ENCODE measurements at places on chromosomes 11 and 22. TPM values are rescaled to one million over a fixed set of nuclear protein-coding genes. Genes with fewer than 3 reads are reported as not detected.
A peak's percentile ranks its signal among the peaks of the same experiment; 100 is the strongest.

- no peak for DNase-seq
These were observed 141.3 kb upstream of the TTC12 start for GRCh38 chr11:113173126-113173525.

DNA sequence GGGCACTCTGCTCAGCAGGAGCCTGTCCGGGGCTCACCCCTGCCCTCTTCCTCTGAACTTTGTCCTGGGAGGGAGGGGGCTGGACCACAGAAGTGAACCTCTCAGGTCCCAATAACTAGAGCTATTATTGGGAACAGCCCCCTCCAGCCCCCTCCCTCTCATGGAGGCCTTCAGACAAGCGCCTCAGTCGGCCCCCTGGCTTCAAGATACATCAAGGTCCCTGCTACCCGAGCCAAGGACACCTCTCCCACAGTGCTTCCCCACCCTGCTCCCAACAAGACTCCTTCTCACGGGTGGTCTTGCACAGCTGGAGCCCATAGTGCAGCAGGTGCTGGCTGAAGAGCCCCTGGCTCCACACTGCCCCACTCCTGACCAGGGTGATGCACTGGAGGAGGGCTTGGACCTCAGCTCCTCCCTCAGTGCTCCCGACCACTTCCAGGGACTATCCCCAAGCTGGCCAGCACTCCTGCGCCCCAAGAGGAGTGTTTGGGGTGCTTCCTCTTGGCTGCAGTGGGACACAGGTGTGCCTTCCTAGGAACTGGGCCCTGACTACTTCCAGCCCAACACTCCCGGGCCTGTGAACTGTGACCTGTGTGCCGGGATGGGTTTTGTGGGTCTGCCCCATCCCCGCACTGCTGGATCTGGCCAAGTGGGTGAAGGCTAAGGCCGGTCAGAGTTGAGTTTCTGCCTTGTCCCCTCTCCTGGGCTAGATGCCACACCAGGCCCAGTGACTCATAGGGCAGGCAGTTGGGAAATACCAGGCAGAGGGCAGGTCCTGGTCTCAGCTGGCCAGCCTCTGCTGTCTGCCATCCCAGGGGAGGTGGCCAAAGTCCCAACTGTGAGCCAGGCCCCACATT lies 2.2 kb downstream of the PNPLA2 start:
- peak; percentile 78 for DNase-seq

DNA sequence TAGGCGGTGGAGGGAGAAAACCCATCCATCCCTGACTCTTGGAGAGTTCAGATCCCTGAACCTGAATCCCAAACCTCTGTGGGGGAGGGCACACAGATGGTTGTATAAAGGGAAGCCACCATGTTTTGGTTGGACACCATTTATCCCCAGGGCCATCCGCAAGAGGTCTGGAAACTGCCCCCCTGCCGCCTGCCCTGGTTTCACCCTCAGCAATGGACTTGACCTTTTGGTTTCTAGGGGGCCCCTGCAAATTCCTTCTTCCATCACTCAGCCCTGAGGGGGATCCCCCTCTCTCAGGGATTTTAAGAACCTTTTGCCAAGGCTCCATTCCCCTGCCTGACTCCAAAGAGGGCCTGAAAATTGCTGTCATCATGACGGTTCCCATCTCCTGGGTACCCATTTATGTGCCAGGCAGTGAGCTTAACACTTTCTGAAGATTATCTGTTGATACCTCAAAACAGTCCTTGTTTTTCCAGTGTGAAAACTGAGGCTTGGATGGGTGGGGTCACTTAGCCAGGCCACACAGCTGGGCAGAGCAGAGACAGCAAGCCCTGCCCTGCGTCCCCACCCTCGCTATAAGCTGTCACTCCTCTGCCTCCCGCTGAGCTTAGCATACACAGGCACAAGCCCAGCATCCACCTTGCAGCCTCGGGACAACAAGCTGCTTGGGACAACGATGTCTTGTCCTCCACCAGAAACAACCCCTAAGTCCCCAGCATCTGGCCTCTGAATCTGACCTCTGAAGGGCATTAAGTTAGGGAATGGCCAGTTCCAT lies 33.2 kb upstream of the CRYBB3 start:
- no peak for DNase-seq

Gene TRIM48
- not detected for total RNA-seq

Gene MRGPRX3
- not detected for total RNA-seq

GRCh38 chr11:46696212-46696558 lies 4.2 kb downstream of the ARHGAP1 start:
- no peak for DNase-seq

GRCh38 chr22:24323233-24323632 lies 52.6 kb downstream of the SPECC1L start:
- DNase-seq = no peak

Measured in sciatic nerve (tissue), 2 donors.